ENCODE measurements at places on chromosomes 3 and 15.

- DNase-seq: no peak
These were observed 18.0 kb downstream of the SLC6A1 start for GRCh38 chr3:11010426-11011165.

- no peak for DNase-seq
These were observed 22.8 kb downstream of the STRIT1 start for GRCh38 chr3:155270485-155271342.

DNA sequence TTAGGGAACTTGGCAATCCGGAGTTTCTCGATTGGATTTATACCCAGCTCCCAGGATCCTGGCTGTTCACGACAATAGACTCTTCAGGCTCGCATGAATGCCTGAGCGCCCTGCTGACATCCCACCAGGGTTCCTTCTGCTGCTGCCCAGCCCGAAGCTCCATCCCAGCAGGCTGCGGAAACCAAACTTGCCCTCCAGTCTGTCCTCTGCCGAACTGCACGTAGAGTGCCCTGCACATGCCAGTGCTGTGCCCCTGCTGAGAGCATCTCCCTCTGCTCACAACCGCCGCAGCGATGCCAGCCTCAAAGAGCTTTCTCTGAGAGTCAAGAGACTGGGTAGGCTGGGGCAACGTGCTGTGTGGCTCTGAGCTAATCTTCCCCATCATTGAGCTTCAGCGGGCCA, 6.9 kb downstream of the ADAMTS7 start:
- no peak for DNase-seq

DNA sequence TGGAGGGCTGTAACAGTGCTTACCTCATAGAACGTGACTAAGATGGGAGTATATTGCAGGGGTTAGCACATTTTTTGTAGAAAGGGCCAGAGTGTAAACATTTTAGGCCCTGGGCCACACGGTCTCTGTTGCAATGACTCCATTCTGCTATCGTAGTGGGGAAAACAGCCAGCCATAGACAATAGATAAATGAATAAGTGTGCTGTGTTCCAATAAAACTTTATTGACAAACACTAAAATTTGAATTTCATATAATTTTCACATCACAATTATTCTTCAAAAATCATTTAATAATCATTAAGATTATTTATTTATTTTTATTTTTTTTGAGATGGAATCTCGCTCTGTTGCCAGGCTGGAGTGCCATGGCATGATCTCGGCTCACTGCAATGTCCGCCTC, 478.6 kb downstream of the SHQ1 start:
- no peak for DNase-seq

- no peak for DNase-seq
These were observed 653.1 kb downstream of the RBMS3 start for GRCh38 chr3:29933802-29934490.

- DNase-seq: no peak
These were observed 73.9 kb upstream of the BLM start for GRCh38 chr15:90643301-90643632.
